ENCODE measurements at places on chromosomes 2 and 18. TPM values are rescaled to one million over a fixed set of nuclear protein-coding genes. Genes with fewer than 3 reads are reported as not detected.

GRCh38 chr18:2147476-2148230 lies 423.7 kb downstream of the METTL4 start:
- no peak for DNase-seq

- no peak for DNase-seq
These were observed 226.8 kb upstream of the TPO start for GRCh38 chr2:1186421-1186820.

DNA sequence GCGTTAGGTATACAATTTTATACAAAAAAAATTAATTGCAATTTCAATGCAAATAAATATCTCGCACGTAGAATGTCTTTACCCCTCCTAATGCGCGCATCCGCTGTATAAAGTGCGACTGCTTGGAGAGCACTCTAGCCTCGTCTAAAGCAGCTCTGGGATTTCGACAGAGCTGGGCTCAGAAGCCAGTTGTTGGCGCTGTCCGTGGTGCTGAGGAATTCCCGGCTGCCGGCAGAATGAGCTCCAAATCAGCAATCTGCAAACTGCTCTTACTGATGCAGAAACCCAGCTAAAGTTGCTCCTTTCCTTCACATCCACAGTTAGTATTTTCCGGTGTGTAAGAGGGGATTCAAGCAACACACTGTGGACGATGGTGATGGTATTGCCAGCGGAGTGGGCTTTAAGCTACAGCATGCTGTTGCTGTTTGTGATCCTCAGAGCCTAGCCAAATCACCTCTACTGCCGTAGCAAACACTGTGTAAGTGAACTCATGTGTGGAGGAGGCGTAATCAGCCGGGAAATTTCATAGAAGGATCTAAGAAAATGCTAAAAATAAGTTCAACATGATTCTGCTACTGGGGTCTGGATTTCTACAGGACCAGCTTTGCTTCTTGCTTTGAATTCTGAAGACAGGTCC lies at the start of gene VWC2L:
VWC2L (plus strand) TSS at position 137 of the 637 bp plus-strand sequence. CDS start 3,140 bp downstream, outside the sequence.
- peak; percentile 87 for DNase-seq

DNA sequence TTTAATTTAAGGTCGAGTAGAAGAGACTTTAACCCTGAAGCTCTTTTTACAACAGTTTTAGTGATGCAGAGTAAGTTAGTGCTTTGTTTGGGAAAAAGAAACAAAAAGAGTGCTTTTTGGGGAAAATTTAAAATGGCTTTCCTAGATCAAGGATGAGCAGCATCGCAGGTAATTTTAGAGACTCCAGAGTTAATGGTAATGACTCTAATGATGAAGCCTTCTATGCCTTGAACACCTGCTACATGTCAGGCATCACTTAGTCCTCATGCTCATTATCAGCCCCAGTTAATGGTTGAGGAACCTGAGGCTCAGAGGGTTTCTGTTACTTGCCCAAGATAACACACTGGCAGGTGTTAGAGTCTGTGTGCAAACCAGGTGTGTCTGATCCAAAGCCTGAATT lies 167.8 kb downstream of the ACOXL start:
- no peak for DNase-seq

DNA sequence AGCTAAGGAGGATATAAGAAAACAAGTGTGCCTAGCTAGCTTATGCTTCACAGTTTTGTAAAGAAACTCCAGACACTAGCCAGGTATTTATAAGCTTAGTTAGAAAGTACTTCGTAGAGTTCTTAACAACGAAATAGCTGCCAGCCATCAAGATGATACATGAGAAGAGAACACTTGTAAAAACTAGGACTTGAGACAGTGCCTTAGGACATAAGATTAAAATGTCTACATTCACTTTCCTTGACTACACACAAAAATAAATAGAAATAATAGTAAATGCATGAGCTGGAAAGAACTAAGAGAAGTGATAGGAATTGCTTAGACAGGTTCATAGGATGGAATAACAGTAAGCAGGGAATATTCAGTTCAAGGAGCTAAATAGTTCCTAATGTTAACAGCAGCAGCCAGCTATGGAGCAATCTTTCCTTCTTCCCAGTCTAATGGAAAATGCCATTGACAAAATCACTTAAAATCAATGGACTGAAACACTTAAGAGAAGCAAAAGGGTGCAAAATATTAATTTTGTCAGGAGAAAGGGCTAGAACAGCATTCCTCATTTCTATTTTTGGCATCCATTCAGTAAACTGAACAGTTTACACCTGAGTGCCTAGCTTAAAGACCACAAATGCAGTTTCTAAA lies 186.6 kb downstream of the PDE11A start:
- DNase-seq: no peak

DNA sequence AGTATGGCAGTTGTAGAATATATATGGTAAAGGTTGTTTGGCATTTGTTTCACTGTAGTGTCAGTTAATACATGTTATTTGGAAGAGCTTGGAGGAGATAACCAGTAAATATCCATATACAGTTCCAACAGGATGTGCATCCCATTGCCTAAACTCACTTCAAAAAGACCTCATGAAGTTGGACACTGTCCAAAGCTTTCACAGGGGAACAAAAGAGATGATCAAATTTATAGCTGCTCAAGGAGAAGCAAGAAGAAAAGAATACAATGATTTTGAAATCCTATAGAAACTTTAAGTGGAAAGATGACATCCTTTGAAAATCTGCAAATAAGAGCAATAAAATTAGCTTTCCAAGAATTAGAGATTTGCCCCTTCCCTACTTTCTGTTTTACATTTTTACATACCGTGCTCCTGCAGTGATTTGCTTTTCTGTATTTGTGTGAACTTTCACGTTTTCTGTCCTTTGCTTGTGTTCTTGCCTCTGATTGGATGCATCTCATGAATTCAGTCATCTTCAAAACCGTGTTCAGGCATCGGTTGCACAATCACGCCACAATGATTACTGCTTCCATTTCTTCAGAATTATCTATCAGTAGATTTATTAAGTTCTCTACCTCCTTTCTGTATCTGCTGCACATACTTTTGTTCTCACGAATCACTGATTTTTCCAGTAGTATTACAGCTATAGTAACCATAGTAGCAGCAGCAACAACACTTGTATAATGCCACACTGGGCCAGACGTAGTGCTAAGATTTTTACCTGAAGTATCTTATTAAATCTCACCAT lies 83.8 kb downstream of the PARD3B start:
- DNase-seq: no peak

- no peak for DNase-seq
These were observed 90.4 kb downstream of the NUP35 start for GRCh38 chr2:183214680-183215079.

DNA sequence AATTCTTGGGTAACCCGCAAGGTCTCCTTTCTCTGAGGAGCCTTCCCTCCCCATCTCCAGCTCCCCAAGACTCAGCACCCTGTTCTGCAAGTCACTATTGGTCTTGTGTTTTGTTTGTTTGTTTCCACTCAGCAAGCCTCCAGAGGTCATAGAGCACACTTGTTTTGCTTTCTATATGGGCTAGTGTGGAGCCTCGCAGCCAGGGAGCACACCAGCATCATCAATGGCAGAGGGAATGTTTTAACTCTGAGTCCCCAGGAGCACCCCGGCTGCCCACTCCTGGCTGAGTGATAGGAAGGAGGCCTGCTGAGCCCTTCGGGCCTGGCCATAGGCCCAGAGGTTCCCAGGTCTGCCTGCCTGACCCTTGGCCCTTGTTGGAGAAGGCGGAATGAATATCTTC lies 36.6 kb downstream of the GLI2 start:
- DNase-seq: no peak

GRCh38 chr2:112547333-112547732 lies 5.1 kb downstream of the POLR1B start:
- DNase-seq: peak; percentile 19

GRCh38 chr2:230205034-230205433 lies 14.8 kb downstream of the SP110 start:
- DNase-seq: no peak

DNA sequence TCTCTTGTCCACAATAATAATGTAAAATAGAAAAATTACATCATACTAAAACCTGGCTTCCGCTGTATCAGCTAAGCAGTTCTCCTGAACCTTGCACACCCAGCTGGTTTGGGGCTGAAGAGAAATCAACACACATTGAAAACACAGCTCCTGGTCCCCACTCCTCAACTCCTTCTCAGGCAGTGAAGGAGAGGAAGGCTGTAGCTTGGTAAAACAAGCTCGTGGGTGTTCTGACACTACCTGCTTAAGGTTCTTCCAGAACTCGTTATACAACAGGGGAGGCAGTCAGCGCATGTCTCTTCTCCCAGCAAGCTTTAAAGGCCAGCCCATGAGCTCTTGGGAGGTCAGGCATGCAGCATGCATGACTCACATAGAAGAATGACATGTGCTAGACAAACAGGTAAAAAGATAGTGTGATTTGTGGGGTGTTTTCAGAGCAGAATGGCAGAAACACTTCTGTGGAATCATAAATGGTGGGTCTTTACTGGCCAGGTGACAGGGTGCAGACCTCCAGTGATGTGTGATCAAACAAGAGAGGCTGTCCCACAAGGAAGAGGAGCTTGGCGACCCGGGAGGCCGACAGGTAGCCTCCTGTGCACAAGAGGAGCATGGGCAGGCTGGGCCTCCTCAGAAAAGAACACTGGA lies 69.1 kb downstream of the UXS1 start:
- DNase-seq: no peak

GRCh38 chr2:99386011-99386410 lies 48.8 kb downstream of the EIF5B start:
- DNase-seq: no peak

DNA sequence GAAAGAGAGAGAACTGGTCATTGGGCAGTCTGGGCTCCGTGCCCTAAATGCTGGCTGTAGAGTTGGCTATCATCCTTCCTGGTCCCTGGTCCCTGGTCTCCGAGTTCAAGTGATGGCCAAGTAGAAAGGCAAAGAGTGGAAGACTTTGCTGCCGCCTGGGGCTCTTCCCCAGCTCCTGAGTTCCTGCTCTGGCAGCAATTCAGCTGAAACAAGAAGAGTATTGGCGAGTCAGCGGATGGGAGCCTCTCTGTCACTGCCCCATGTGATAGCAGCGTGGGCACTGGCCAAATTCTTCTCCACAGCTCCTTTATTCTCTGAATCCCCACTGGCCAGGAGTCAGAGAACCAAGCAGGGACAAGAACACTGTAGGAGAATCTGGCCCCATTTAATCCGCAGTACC lies 351.0 kb upstream of the POU3F3 start:
- DNase-seq: no peak

- no peak for DNase-seq
These were observed 11.2 kb downstream of the CELF4 start for GRCh38 chr18:37554399-37554787.

DNA sequence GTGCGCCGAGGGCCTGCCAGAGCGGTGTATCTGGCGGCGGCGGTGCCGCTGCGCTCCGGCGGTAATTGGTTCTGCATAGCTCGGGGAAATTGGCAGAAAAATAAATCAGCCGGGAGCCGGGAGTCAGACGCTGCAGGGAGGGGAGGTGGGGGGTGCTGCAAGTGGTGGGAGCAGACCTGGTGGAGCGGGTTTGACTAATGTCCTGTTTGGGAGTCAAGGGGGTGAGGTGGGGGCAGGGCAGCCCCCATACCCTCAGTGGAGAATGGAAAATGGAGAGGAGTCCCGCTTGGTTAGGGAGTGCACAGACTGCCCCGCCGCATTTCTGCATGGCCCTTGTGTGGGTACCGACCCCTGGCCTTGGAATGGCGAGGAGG lies 107.3 kb downstream of the DYSF start:
- DNase-seq: peak; percentile 62

GRCh38 chr2:20350041-20350712 lies 467 bp downstream of the PUM2 start:
- DNase-seq: peak; percentile 55

DNA sequence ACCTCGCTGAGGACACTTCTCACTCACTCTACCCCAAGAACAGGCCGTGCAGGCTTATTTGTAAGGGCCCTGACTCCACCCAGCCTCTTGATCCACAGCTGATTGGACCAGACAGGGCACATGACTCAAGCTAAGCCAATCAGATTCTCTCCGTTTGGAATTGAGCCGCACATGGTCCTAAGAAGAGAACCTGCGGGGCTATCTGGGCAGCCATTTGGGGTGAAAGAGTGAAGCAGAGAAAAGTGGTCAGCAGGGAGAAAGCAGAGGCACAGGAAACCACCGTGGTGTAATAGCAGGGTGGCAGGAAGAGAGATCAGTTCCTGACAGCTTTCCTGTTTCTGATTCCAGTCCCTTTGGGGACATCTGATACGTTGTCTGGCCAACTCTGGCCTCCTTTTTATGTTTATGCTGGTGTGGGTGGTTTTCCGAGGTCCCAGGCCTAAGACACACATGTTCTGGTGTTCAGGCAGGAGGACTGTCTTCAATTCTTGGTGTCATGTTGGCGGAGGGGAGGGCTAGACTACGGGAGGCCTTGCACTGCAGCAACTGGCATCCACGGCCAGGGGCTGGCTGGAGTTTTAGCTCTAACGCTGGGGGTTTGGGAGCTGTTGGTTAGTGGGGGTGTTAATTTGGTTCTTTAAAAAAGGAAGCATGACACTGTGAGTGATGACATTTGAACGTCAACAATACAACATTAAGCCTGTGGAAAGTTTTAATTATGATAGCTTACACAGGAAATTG lies 26.1 kb upstream of the SPTBN1 start:
- DNase-seq: no peak

- DNase-seq: no peak
These were observed 33.7 kb upstream of the NTSR2 start for GRCh38 chr2:11703700-11704099.

DNA sequence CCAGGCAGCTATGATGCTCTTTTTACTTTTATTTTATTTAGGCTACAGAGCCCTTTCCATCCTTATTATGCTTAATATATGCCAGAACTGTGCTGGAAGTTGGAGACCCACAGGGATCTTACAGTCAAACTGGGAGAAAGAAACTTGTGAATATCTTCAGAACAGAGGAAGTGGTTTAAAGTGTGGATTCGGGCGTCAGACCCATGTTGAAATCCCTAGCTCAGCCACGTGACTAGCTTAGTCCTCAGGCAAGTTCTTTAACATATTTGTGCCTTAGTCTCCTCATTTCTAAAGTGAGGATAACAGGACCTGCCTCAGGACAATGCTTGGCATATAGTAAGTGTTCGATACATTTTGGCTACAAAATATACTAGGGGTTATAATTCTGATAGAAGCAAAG lies 59.1 kb downstream of the MAP3K20 start:
- no peak for DNase-seq

- no peak for DNase-seq
These were observed 721 bp downstream of the METTL5 start for GRCh38 chr2:169823996-169824372.

DNA sequence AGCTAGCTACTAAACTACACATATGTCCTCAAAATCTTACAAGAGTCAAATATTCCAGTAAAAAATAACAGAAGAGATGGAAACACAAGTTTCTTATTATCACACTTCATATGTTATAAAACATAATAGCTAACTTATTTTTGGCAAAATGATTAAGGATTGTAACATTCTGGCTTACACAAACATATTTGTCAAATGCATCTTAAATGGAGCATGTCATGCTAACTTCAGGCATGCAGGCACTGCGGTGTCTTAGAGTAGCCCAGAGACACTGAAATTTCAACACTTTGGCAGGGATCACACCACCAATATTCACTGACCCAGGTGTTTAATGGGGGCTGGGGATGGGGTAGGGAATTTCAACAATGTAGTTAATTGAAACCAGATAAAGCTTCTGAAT lies 51.6 kb downstream of the LDAH start:
- DNase-seq: no peak

The MALL gene
- polyA plus RNA-seq: 14.4 TPM

The AQP12A gene
- polyA plus RNA-seq: 0.33 TPM

The YWHAQ gene
- 400 TPM for polyA plus RNA-seq

The GAREM2 gene
- polyA plus RNA-seq: 6.3 TPM

The OBSL1 gene
- polyA plus RNA-seq: 179 TPM

The B4GALT6 gene
- polyA plus RNA-seq: 13.8 TPM

The UPP2 gene
- 9.7 TPM for polyA plus RNA-seq

The BZW1 gene
- 253 TPM for polyA plus RNA-seq

Data from renal pelvis (tissue), 12 donors.